Cerebellum (tissue), 4 donors: ENCODE measurements at places on chromosomes 12 and 14. TPM values are rescaled to one million over a fixed set of nuclear protein-coding genes. Genes with fewer than 3 reads are reported as not detected.

KRT3 gene
- not detected for total RNA-seq

CCDC60 gene
- not detected for total RNA-seq

CD163L1 gene
- total RNA-seq: 5.4 TPM

KRT71 gene
- 0.18 TPM for total RNA-seq
